ENCODE measurements at places on chromosomes 3 and 15.

DNA sequence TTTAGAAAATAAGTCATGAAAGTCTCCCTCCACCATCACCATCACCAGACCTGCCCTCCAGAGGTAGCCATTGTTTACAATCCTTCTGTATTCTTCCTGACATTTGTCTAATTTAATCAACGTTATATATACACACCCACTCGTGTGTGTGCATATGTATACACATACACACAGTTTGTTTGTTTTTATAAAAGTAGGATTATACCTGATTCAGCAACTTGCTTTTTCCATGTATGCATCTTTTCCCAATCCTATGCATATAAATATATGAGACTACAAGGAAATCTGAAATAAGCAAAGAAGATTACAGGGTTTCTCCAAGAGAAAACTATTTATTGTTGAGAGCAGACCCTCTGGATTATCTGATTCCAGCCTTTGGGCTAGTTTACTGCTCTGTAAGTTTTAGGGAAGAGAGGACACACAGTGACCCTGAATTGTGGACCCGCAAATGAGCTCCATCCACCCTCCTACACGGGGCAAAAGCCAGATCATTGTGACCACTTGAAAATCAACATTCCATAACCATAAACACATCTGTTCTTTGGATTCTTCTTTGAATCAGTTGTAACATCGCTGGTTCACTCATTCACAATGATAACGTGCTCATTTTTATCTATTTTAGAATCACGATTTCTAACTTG lies 104.3 kb downstream of the CPN2 start:
- DNase-seq, result no peak

- no peak for DNase-seq
These were observed 592 bp downstream of the PGPEP1L start for GRCh38 chr15:99006904-99007495.

GRCh38 chr3:76129441-76129840 lies 344.1 kb upstream of the ZNF717 start:
- DNase-seq, result no peak

DNA sequence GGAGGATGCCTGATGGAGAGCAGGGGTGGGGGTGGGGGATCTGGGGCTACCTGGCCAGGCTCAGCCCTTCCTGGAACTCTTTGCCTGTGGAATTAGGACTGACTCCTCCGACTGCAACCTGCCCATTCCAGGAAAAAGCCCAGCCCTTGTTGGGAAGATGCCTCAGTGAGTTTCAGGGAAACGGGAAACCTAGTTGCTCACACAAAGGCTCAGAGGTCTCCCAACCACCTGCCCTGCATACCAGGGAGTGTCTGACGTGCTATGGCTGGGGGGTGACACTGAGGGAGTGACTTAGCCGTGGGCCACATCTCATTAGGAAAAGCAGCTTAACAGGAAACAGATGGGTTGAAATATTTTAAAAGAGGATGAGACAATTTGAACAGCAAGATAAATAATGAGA lies 27.9 kb downstream of the CYP8B1 start:
- DNase-seq, result no peak

DNA sequence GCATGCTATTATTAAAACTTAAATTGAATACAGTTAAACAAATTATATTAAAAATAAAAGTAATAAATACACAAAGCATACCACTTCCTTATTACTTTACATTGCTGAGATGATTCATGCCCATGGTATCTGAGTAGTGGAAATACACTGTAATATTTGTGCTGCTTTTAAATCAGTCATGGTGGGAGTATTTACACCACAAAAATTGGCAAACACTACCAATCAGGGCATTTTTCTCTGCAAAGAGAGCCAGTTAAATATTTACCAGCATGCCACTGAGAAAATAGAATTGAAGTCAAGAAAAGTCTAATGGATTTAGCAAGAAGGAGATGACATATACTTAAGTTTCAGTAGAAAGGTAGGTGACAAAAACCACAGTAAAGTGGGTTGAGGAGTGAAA lies 19.6 kb downstream of the PPARG start:
- DNase-seq, result no peak

DNA sequence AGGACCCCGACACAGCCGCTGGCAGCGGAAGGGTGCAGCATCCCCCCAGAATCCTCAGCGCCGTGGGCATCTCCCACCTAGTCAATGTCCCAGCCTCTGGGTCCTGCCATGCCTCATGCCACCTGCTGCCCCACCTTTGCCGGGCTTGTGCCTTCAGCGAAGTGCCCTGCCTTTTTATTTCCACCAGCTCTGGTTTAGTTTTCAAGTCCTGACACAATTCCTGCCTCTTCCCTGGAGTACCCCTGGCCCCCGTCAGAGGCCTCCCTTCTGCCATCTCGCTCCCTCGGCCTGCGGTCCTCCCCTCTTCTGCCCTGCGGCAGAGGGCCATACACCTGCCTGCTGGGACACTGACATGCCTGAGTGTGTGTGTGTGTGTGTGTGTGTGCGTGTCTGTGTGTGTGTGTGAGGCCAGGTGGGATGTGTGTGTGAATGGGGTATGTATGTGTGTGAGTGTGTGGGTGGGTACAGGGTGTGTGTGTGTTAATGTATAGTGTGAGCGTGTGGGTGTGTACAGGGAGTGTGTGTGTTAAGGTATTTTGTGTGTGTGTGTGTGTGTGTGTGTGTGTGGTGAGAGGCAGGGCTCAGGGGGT lies 129.9 kb downstream of the SMAD6 start:
- DNase-seq, result no peak

- DNase-seq, result no peak
These were observed 160.5 kb upstream of the CHRNA7 start for GRCh38 chr15:31869686-31870307.

DNA sequence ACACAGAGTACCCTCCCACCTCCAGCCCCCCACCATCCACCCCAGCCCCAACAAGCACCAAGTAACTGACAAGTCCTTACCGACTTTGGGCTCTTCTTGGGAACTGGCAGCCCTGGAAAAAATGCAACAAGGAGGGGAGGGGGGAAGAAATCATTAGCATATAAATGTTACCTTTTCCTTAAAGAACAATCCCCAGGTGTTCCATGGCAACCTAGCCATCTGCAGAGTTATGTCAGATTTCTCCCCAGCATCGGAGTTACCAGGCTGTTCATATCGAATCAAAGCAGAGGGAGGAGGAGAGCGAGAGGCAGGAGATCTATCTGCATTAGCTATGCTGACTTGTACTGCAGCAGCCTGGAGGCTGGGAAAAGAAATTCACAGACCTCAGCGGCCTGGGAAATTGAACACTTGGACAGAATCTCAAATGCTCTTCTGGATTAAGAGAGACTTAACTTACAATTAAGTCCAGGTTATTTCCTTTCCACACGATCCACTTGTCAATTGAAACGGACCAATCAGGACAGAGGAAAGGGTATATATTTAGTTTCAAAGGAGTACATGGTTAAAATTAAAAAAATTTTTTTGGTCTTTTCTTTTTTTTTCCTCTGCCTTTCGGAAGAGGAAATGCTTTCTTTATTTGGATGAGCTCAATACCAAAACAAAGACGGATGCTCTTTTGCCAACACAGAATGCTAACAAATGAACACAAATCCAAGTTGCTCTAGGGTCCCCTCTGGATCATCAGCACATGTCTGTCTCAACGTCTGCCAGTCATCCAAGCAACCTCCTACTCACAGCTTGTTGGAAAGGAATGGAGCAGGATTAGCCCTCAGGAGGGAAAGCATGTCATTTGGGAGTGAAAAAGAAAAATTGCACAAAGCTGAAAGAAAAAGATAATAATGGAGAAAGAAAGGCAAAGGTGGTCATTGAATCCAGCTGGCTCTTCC lies 637.1 kb downstream of the MAGI1 start:
- no peak for DNase-seq

- DNase-seq, result no peak
These were observed 471.8 kb downstream of the MFSD1 start for GRCh38 chr3:159273608-159274007.

GRCh38 chr15:74399511-74400312 lies 32.3 kb upstream of the CYP11A1 start:
- peak; percentile 43 for DNase-seq

GRCh38 chr15:85532689-85533088 lies 152.3 kb downstream of the AKAP13 start:
- DNase-seq, result no peak

DNA sequence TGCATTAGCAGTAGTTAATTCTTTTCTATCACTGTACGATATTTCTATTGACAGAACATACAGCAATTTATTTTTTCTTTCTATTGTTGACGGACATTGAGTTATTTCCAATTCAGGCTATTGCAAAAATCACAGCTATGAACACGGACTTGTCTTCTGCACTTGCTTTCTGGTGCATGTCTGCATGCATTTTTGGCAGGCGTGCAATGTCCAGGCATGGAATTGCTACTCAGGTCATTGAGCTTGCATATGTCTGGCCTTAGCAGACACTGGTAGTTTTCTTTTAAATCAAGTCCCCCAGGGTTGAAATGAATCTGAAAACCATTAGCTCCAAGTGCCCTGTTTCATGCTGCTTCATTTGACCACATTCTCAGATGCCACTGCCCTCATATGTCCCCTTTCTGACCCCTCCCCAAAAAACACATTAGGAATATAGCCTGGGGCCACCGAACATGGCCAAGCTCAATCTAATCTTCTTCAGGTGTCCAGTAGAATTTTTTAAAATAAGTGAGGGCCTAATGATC lies 72.8 kb downstream of the LRIG1 start:
- no peak for DNase-seq

- no peak for DNase-seq
These were observed 2.6 kb upstream of the ABTB1 start for GRCh38 chr3:127670229-127670559.

GRCh38 chr15:64187396-64188191 lies 24.8 kb upstream of the PPIB start:
- no peak for DNase-seq
